ENCODE measurements at places on chromosomes 3 and 15.
A peak's percentile ranks its signal among the peaks of the same experiment; 100 is the strongest.

DNA sequence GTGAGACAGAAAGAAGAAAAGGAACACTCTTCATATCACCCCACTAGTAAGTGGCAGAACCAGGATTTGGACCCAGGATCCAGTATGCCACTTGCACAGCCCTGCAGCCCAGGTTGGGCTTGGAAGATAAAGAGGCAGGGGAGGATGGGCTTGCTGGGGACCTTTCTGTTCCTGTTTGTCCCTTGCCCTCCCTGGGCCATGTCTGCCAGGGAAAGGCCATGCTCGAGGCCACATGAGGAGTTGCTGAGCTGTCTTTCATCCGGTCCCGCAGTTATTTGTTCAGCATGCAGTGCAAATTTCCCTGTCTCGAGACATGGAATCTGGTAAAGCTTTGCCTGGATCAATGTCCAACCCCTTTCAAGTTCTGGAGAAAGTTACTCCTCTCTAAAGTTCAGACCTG is 116.0 kb upstream of the MRPS22 start:
- DNase-seq = no peak

- no peak for DNase-seq
Observed at GRCh38 chr15:53115563-53115962, 325.4 kb upstream of the ONECUT1 start.

DNA sequence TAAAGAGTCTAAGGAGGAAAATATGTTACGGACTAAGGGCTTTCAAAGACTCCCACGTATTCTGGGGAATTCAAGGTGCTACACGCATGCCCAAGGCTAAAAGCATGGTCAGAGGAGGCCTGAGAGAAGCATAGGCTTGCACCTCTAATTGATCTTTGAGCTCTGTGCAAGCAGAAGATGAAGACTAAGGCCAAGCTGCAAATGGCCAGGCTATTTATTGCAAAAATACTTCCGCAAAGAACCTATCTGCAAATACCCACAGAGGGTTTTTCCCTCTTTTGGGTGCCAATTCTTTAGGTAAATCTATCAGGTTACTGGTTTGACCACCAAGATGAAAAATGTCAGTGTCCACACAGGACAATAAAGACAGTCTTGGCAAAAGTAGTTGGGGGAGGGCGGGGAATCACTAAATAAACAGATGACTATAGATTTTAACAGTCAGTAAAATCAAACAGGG is 119.5 kb downstream of the STAG1 start:
- DNase-seq = no peak

GRCh38 chr3:172675441-172676193 is 35.2 kb downstream of the NCEH1 start:
- peak; percentile 63 for DNase-seq

DNA sequence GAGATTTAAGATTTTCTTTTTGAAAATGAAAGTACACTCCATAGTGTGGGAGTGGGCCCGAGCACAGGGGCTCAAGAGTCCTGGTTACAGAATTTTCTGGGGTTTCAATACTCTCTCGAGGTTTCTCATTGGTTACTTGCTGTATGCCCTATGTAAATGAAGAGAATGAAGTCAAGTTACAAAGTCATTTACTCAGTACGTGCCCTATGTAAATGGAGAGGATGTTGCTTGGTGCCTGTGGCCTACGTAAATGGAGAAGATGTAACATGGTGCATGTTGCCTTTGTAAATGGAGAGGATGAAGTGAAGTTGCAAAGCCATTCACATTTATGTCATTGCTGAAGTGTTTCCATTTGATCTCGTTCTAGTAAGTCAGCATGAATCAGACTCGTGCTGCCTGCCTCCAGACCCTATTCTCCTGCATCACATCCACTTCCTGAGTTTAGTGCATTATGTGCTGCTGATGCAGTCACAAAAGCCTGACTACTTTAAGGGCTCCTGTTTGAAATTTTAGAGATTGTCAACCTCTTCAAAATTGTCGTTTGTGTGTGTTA is 302.0 kb downstream of the ZBBX start:
- no peak for DNase-seq

DNA sequence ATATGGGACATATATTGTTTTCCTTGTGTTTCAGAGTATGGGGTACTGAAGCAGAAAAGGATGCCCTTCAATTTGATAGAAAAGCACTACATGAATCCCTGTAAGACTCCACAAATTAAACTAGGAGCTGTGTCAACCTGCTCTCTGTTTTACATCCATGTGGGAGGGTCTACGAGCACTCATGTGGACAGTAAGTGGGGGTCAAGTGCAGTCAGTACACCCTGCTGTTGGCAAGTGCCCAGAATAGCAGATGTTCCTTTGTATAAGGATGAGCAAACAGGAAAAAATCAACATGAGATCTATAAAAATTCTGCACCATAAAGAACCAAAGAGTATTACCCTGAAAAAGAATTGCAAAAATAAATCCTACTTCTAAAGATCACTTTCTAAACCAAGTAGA is 659.9 kb downstream of the SI start:
- no peak for DNase-seq

Measured in CD4-positive, alpha-beta T cell treated with Interleukin-15 for 4 hours (primary cell).